CD4-positive, alpha-beta T cell (primary cell): ENCODE measurements at places on chromosomes 12 and 14.
A peak's percentile ranks its signal among the peaks of the same experiment; 100 is the strongest.

DNA sequence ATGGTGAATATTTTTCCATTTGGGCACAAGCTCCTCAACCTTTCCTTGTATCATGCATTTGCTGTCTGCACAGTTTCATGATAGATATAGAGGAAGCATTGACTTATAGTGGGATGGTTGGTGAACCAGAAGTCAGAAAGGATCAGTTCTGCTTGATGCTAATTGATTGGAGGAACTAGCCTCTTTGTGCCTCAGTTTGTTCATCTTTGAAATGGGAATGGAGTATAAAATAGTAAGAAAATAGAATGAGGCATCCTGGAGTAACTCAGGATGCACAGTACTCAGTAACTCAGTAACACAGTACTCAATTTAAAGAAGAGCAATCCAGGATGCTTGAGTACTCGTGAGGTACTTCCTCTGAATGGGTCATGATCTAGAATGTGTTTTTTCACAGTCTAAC, 109.5 kb downstream of the UNC79 start:
- no peak for DNase-seq

GRCh38 chr12:22684140-22685118, 59.5 kb downstream of the ETNK1 start:
- no peak for DNase-seq

GRCh38 chr12:108313606-108314351, 25.3 kb downstream of the CMKLR1 start:
- no peak for DNase-seq

GRCh38 chr14:53875324-53875897, 81.2 kb downstream of the BMP4 start:
- DNase-seq, result no peak

DNA sequence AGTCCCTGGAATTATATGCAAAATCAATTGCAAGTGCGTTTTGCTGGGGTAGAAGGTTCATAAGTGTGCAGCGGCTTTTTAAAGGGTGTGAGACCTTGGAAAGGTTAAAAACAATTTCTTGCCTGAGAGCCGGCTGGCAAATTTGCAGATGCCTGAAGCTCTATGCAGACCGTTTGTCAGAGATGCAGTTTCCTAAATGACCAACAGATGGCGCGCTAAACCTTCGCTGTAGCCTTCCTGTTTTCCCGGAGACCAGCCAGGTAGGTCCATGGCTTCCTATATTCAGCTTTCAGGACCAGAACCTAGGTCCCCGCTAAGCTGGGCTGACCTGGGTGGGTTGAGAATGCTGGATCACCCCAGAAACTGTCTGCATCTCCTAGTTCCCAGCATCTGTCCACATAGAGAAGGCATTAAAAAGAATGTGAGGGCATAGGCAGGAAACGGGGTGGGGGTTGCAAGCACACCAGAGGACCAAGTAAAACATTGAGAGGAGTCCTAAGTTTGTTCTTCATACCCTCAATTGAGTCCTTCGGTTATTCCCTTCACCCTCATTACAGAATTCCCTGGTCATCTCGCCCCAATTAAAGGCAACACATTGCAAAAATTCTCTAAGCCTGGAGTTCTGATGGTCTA, 5.7 kb upstream of the NOS1 start:
- DNase-seq, result no peak

- no peak for DNase-seq
Measured at GRCh38 chr12:95522692-95523091, 28.6 kb downstream of the USP44 start.

DNA sequence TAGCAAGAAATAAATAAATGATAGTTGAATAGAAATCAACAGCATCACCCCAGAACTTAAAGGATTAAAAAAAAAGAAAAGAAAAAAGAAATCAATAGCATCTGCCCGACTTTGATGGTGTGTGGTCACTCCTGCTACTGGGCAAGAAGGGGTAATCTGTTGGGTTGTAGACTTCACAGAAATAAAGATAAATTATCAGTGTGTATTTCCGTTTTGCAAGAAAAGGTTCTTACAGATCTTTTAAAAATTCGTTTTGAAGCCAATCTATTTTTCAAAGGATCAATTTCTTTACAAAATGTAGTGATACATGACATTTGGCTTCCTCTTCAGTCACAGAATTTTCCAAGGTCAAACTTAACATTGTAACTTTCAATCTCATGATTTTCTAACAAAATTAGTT, 448.9 kb upstream of the FAR2 start:
- no peak for DNase-seq

DNA sequence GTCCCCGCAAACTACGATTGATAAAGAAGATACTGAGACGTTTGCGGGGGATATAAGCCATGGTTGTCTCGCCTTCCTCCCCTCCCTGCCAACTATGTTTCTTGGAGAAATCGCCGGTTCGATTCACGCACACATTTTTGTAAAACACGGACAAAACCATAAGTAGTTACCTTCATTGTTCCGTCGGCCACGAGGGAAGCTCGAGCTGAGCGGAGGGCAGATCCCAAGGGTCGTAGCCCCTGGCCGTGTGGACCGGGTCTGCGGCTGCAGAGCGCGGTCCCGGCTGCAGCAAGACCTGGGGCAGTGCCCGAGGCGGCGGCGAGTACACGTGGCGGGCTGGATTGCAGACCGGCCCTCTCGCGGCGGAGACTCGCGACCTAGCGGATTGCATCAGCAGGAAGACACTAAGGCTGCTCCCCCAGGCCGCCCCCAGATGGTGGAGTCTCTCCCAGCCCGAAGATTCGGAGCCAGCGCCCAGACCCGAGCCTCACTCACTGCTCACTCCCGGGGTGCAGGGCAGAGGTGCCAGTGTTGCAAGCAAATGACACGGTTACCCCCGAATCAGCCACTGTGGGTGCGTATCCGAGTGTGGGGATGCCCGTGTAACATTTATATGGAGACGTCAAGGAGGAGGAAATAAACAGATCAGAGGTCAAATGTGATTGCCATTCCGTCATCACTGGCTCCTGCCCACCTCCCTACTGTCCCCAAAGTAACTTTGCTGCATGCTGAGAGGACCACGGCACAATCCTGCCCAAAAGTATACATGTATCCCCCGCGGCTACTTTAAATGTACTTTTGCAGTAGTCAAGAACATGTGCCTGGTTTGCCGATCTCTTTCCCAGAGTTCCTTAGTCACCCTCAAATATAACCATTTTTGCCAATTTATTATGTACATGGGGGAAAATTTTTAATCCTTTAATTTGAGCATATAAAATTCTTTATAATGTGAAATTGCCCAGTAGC, at the start of gene BCAT1:
TSS of gene BCAT1 (minus strand) at position 345 of the 966 bp plus-strand sequence. CDS start at position 176, 169 bp downstream.
- DNase-seq, result peak; percentile 29

DNA sequence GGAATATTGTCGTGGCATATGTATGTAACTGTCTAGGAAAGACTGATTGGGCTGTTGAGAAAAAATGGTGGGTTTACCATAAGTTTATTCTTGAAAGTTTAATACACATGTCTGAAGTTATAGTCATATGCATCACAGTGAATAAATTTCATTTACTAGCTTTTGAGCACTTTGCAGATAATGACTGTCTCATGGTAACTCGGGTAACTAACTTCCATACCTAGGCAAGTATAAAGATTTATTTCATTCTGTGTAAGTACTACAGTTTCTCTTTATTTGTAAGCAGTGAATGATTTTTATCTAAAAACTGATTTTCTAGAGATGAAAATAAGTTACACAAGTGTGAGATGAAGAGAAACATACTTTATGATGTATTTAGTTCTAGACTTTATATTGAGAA, 3.0 kb downstream of the USP15 start:
- no peak for DNase-seq

- no peak for DNase-seq
Measured at GRCh38 chr14:29820785-29821184, 106.9 kb downstream of the PRKD1 start.

GRCh38 chr12:18716236-18716635, 21.6 kb downstream of the PLCZ1 start:
- no peak for DNase-seq

- no peak for DNase-seq
Measured at GRCh38 chr14:95153866-95154265, 3.5 kb downstream of the DICER1 start.

- no peak for DNase-seq
Measured at GRCh38 chr12:29238822-29239291, 89.8 kb downstream of the FAR2 start.

DNA sequence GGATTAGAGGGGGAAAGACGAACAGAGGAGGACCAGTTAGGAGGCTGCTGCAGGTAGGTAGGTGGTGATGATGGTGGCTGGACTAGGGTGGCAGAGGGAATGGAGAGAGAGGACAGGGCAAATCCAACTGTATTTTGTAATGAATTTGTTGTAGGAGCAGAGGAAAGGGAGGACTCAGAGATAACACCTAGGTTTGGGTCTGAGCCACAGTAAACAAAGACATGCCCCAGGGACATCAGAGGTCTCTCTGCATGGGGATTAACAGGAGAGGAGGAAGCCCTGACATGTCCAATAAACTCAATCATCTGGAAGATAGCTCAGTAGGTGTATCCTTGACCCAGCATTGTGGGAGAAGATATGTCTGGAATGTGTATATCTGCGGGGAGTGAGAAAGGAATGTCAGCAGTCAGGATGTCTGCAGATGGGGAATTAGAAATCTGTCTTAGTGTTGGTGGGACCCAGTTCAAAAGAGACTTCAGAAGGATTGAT, 4.7 kb upstream of the SLC48A1 start:
- no peak for DNase-seq

GRCh38 chr14:34964977-34965764, 17.6 kb upstream of the SRP54 start:
- DNase-seq, result no peak

DNA sequence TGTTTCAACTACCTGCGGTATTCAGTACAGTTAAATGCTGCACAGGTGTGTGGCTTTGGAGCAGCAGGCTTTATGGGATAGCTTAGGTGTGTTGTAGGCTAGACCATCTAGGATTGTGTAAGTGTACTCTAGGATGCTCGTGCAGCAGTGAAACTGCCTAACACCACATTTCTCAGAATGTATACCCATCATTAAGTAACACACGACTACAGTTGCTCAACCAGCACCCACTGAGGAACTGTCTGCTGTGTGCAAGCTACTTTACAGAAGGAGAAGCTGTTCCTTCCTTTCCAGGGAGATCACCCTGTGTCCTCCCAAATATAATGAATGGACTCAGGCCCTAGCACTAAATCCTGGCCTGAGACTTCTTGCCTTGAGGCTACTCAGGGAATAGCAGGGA, 94.8 kb downstream of the SLC24A4 start:
- no peak for DNase-seq

GRCh38 chr12:63220921-63221320, 69.9 kb upstream of the AVPR1A start:
- DNase-seq, result no peak

- DNase-seq, result no peak
Measured at GRCh38 chr12:116441292-116441691, 117.9 kb upstream of the MAP1LC3B2 start.

- no peak for DNase-seq
Measured at GRCh38 chr12:131900397-131900796, 6.0 kb downstream of the ULK1 start.

GRCh38 chr12:132543298-132544079, 53.5 kb downstream of the FBRSL1 start:
- DNase-seq, result no peak

- DNase-seq, result no peak
Measured at GRCh38 chr14:101070540-101071492, 167.3 kb upstream of the RTL1 start.
